Astrocyte of the spinal cord (primary cell): ENCODE measurements at places on chromosomes 3 and 15.
A peak's percentile ranks its signal among the peaks of the same experiment; 100 is the strongest.

- no peak for DNase-seq
These were observed 96.7 kb downstream of the FOXP1 start for GRCh38 chr3:71486831-71487230.

DNA sequence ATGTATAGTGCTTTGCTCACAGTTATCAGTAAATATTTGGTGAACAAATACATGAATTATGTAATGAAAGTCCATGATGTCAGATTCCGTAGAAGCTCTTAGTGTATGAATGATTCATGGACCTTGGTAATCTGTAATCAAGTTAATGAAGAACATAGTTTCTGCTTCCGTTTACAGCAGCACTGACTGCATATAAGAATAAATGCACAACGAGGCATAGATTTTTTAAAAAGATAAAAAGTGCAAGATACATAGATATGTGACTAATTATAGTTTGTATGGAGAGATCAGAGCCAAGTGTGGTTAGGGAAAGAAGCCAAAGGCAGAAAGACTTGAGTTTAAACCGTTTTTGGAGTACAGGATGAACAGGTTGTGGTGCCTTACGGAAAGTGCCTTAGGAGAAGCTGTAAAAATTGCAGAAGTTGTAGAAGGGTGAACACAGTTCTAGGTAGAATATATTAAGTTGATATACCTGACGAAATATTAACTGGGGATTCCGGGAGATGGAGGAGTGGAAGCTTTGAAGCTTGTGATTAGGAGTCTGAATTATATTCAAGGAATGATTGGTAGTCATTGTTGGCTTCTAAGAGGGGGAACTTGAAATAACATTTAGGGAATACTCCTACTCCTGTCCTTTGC lies 293.1 kb downstream of the NLGN1 start:
- peak; percentile 38 for DNase-seq

DNA sequence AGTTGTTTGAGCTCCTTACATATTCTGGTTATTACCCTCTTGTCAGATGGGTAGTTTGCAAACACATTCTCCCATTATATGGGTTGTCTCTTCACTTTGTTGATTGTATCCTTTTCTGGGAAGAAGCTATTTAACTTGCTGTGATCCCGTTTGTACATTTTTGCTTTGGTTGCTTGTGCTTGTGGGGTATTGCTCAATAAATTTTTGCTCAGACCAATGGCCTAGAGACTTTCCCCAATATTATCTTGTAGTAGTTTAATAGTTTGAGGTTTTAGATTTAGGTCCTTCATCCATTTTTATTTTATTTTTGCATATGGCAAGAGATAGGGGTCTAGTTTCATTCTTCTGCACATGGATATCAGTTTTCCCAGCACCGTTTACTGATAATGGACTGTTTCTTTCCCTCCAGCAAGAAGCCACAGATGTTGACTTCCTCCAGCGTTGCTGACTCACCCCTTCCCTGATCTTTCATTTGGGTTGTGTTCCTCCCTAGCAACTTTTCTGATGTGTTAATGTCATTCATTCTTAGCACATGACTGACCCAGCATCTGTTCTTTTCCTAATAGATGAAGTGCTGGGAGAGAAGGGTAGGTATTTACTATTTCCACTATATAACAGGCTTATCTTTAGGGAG lies 166.7 kb upstream of the SGO1 start:
- peak; percentile 19 for DNase-seq

GRCh38 chr15:58536414-58536813 lies 104.6 kb downstream of the LIPC start:
- no peak for DNase-seq

DNA sequence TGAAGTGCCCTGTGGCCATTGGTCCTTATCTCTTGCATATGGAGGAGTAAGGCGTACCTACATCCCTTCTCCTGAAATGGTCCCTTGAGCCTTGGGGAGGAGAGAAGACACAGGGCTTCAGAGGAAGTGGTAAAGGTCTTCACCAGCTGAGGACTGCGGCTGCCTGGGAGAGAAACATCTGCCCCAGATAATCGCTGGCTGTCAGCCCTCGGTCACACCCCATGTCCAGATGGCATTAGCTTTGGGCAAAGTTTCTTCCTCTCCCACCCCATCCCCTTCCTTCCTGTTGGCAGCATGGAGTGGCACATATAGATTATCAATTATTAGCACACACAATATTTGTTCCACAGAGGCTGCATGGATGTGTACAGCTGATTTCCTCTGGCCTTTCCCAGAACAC lies 61.6 kb downstream of the LRTM1 start:
- DNase-seq: no peak

GRCh38 chr3:155184011-155184410 lies 103.9 kb downstream of the MME start:
- DNase-seq: peak; percentile 12
